Body of pancreas (tissue), 4 donors: ENCODE measurements at places on chromosomes 7 and 10. TPM values are rescaled to one million over a fixed set of nuclear protein-coding genes. Genes with fewer than 3 reads are reported as not detected.

Gene CRPPA
- 0.66 TPM for total RNA-seq

Gene VAX1
- not detected for total RNA-seq

Gene GPRIN2
- 16.3 TPM for total RNA-seq

Gene LHFPL3
- not detected for total RNA-seq

Gene SH2D4B
- total RNA-seq: not detected

Gene TCAF2
- 0.66 TPM for total RNA-seq

Gene C10orf67
- total RNA-seq: 0.52 TPM

Gene ANKRD61
- not detected for total RNA-seq

DNA sequence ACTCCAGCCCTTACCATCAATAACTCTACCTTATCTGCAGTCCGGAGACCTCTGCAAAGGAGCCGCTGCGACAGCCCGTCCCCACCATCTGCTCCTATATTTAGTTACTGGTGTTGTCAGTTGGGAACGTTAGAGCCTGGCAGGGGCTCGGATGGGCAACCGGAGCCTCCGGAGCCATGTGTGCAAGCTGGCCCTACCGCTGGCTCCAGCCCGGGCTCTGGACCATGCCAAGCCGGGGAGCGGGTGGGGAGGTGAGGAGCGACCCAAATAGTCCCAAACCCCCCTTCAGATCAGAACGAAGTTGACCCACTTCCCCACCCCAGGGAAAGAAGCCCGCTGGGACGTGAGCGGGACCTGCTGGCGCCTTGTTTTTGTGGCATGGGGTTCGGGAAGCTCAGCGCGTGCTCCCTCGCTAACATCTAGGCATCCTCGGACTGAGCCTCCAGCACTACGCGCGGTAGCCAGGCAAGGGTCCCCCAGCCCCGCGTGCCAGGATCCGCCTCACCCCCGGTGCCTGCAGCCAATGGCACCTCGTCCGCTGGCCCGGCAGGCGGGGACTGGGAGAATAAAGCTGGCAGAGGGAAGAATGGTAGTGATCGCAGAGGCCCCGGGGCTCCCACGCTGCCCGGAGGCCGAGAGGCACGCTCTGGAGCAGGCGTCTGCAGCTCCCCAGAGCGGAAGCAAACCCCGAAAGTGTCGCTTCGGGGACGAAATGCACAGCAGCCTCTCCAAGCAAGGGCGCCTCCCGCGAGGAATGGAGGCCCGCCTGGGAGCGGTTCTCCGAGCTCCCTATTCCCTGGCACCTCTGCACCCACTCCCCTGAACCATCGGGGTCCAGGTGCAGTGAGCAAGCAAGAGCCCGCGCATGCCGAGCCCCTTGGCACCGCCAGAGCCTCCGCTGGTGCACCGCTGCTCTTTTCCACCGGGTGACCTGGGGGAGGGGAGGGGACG lies 679 bp downstream of the LRRC20 start:
- H3K4me1 ChIP-seq: peaks cover 19% of the 10 kb centered on the region
- peak overlapping the region; percentile 78 for H3K4me3 ChIP-seq
- no peaks in the 10 kb centered on the region for H3K27me3 ChIP-seq
- H3K36me3 ChIP-seq: no peaks in the 10 kb centered on the region
- peak; percentile 46 for DNase-seq
- peak overlapping the region; percentile 27 for H3K27ac ChIP-seq

- no peaks in the 10 kb centered on the region for H3K36me3 ChIP-seq
- H3K4me3 ChIP-seq: no peak overlapping the region
- no peak overlapping the region for H3K27ac ChIP-seq
- no peaks in the 10 kb centered on the region for H3K4me1 ChIP-seq
Measured at GRCh38 chr7:40165216-40165615, 30.4 kb downstream of the SUGCT start.

GRCh38 chr10:11447586-11447985 lies 163.9 kb downstream of the USP6NL start:
- no peak for DNase-seq
- no peaks in the 10 kb centered on the region for H3K36me3 ChIP-seq
- no peak overlapping the region for H3K27ac ChIP-seq
- H3K4me1 ChIP-seq: no peaks in the 10 kb centered on the region
- H3K4me3 ChIP-seq: no peak overlapping the region

DNA sequence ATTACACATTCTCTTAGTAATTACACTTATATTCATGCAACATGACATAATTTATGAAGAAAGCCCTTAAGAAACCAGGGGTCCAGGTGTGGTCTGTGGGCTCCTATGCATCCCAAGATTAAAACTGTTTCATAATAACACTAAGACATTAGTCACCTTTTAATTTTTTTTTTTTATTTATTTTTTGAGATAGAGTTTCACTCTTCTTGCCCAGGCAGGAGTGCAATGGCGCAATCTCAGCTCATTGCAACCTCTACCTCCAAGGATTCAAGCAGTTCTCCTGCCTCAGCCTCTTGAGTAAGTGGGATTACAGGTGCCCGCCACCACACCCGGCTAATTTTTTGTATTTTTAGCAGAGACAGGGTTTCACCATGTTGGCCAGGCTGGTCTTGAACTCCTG lies 12.5 kb downstream of the GDI2 start:
- DNase-seq: no peak
- no peak overlapping the region for H3K4me3 ChIP-seq
- H3K36me3 ChIP-seq: no peaks in the 10 kb centered on the region
- H3K27me3 ChIP-seq: no peaks in the 10 kb centered on the region
- H3K4me1 ChIP-seq: peaks cover 24% of the 10 kb centered on the region

GRCh38 chr7:132666071-132666773 lies 90.0 kb upstream of the PLXNA4 start:
- DNase-seq: no peak
- no peaks in the 10 kb centered on the region for H3K4me1 ChIP-seq
- H3K27me3 ChIP-seq: no peaks in the 10 kb centered on the region
- H3K4me3 ChIP-seq: no peak overlapping the region
- peak overlapping the region; percentile 57 for H3K27ac ChIP-seq
- no peaks in the 10 kb centered on the region for H3K36me3 ChIP-seq

GRCh38 chr10:24822590-24822989 lies 98.9 kb upstream of the ARHGAP21 start:
- H3K36me3 ChIP-seq: no peaks in the 10 kb centered on the region
- no peak for DNase-seq

- H3K27ac ChIP-seq: no peak overlapping the region
- no peaks in the 10 kb centered on the region for H3K4me1 ChIP-seq
- no peak for DNase-seq
- H3K4me3 ChIP-seq: no peak overlapping the region
Measured at GRCh38 chr10:128525444-128525843, 399.2 kb upstream of the MKI67 start.

GRCh38 chr10:62911210-62911963 lies 95.2 kb upstream of the EGR2 start:
- H3K4me1 ChIP-seq: no peaks in the 10 kb centered on the region
- no peaks in the 10 kb centered on the region for H3K36me3 ChIP-seq
- DNase-seq: peak; percentile 18
- no peak overlapping the region for H3K4me3 ChIP-seq

- H3K27me3 ChIP-seq: no peaks in the 10 kb centered on the region
- no peak overlapping the region for H3K4me3 ChIP-seq
- H3K36me3 ChIP-seq: no peaks in the 10 kb centered on the region
- DNase-seq: no peak
Measured at GRCh38 chr7:83159731-83160130, 3.0 kb downstream of the PCLO start.

- no peak overlapping the region for H3K4me3 ChIP-seq
- H3K27me3 ChIP-seq: no peaks in the 10 kb centered on the region
- no peaks in the 10 kb centered on the region for H3K36me3 ChIP-seq
- H3K4me1 ChIP-seq: peaks cover 16% of the 10 kb centered on the region
- DNase-seq: no peak
Measured at GRCh38 chr10:73818402-73818801, 7.0 kb upstream of the NDST2 start.

- DNase-seq: no peak
- no peak overlapping the region for H3K27ac ChIP-seq
- H3K27me3 ChIP-seq: no peaks in the 10 kb centered on the region
- H3K36me3 ChIP-seq: no peaks in the 10 kb centered on the region
Measured at GRCh38 chr10:102781090-102781920, 37.6 kb downstream of the WBP1L start.

DNA sequence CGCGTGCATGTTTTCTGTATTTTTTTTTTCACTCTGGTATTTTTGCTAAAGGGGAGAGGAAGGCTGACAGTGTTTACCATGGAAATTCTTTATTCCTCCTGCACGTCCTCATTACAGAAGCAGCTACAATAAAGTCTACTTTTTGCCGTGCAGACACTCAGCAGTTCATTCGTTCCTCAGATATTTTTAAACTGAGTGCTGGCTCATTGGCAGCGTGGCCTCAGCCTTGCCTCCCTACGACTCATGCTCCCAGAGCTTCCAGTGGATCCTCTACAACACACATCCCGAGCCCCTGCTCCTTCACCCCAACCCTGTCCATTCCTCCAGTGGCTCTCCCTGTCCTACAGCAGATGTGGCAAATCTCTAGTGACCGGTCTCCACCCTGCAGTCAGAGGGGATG lies 239.2 kb upstream of the ZMIZ1 start:
- no peak overlapping the region for H3K4me3 ChIP-seq
- H3K4me1 ChIP-seq: no peaks in the 10 kb centered on the region
- no peaks in the 10 kb centered on the region for H3K27me3 ChIP-seq
- H3K36me3 ChIP-seq: no peaks in the 10 kb centered on the region
- no peak for DNase-seq

- no peak for DNase-seq
- no peak overlapping the region for H3K27ac ChIP-seq
- H3K4me3 ChIP-seq: no peak overlapping the region
- H3K27me3 ChIP-seq: no peaks in the 10 kb centered on the region
Measured at GRCh38 chr10:34593930-34594329, 221.2 kb downstream of the PARD3 start.

DNA sequence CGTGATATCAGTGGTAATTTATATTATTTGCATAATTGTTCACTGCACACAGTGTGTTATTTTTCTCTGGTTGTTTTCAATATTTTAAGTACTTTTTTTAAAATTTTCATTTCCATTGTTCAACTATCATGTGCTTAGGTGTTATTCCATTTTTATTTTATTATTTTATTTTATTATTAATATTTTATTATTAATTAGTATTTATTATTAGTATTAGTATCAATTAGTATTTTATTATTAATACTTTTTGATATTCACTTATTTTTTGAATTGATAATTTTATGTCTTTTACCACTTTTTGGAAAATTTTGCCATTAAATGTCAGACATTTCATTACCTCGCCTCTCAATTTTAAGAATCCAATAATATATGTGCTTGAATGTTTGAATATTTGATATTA lies 593.8 kb upstream of the GRM3 start:
- no peaks in the 10 kb centered on the region for H3K4me1 ChIP-seq
- H3K36me3 ChIP-seq: no peaks in the 10 kb centered on the region
- H3K27ac ChIP-seq: no peak overlapping the region

DNA sequence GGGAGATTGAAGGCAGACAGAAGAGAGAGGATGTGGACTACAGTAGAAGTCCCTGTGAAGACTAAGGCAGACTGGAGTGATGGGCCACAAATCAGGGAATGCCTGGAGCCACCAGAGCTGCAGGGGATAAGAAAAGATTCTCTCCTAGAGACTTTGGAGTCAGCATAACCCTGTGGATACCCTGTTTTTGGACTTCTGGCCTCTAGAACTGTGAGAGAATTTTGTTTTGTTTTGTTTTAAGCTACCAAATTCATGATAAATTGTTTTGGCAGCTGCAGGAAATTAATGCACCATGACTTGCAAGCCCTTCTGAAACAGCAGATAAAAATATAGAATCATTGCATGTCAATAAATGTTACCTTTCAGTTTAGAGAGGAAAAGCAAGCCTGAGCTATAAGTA lies 41.3 kb downstream of the INHBA start:
- no peak overlapping the region for H3K4me3 ChIP-seq
- no peak for DNase-seq
- H3K36me3 ChIP-seq: no peaks in the 10 kb centered on the region
- H3K27me3 ChIP-seq: no peaks in the 10 kb centered on the region
- no peaks in the 10 kb centered on the region for H3K4me1 ChIP-seq

GRCh38 chr7:155681663-155682062 lies 37.2 kb downstream of the RBM33 start:
- H3K36me3 ChIP-seq: peaks cover 7% of the 10 kb centered on the region
- no peak for DNase-seq
- no peak overlapping the region for H3K27ac ChIP-seq
- H3K27me3 ChIP-seq: no peaks in the 10 kb centered on the region

- H3K36me3 ChIP-seq: no peaks in the 10 kb centered on the region
- peak; percentile 72 for DNase-seq
- peak within 1 kb of the TSS; percentile 72 for H3K27ac ChIP-seq
- H3K4me1 ChIP-seq: peaks cover 21% of the 10 kb centered on the region
- peak within 1 kb of the TSS; percentile 76 for H3K4me3 ChIP-seq
Measured at GRCh38 chr10:126904818-126905701, at the start of gene DOCK1. DOCK1 (plus strand) TSS chr10:126905428; CDS start chr10:126905518, 90 bp downstream.

- H3K4me3 ChIP-seq: no peak overlapping the region
- no peak overlapping the region for H3K27ac ChIP-seq
- no peaks in the 10 kb centered on the region for H3K27me3 ChIP-seq
Measured at GRCh38 chr10:127875916-127876315, 16.8 kb downstream of the CLRN3 start.

DNA sequence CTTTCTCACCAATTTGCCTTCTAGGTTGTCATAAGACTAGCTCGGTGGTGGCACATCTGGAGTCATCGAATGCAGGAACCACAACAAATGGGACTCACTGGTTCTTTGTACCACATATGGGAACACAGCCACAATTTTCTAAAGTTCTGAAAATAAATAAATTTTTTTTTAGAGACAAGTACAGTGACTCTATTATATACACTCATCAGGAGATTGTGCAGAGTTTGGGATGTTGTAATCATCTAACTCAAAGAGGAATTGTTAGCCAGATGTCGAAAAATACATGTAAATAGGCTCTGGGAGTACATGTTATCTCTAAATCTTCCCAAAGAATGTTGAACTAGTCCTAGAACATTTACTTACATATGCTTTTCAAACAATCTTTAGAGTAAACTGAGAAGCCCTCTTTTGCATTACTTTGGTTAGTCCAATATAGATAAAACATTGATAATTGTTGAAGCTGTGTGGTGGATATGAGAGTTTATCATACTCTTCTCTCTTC lies 19.6 kb upstream of the SEPTIN7 start:
- no peak overlapping the region for H3K4me3 ChIP-seq
- no peak overlapping the region for H3K27ac ChIP-seq
- H3K27me3 ChIP-seq: no peaks in the 10 kb centered on the region
- H3K36me3 ChIP-seq: no peaks in the 10 kb centered on the region

DNA sequence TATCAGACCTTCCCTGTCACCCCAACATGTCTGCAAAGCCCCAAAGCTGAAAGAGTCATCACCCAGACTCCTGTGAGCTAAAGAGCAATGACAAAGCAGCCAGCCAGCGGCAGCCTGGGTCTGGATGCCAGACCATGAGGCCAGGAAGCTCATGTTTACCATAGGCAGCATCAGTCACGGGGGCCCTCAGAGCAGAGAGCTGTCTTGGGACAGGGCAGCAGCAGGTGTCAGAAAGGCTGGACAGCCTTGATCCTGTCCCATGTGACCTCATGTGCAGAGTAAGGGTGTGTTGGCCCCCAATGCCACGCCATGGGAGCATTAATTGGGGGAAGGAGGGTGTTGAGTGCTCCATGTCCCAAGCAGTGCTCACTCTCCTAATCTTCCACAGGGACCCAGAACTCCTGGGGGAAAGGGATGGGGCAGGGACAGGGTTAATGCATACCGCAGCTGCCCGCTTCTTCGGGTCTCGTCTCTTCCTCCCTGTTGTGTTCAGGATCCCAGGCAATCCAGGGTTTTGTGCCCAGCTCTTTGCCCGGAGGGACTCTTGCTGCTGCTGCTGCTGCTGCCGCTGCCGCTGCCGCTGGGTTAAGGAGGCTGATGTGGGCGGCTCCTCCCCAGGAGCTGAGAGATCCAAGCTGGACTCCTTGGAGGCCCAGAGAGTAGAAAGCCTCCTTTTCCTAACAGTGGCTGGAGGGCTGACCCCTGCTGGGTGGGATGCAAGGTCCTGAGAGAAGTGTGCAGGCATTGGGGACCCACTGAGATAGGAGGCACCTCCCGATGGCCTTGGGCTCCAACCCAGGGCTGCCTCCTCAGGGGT lies 7.1 kb downstream of the CCDC201 start:
- no peak for DNase-seq
- H3K4me1 ChIP-seq: no peaks in the 10 kb centered on the region
- no peaks in the 10 kb centered on the region for H3K36me3 ChIP-seq
- H3K4me3 ChIP-seq: no peak overlapping the region
- H3K27ac ChIP-seq: no peak overlapping the region
